ENCODE measurements at places on chromosomes 2 and 18.

- peak; percentile 53 for DNase-seq
Measured at GRCh38 chr2:246489-247144, 17.2 kb downstream of the SH3YL1 start.

DNA sequence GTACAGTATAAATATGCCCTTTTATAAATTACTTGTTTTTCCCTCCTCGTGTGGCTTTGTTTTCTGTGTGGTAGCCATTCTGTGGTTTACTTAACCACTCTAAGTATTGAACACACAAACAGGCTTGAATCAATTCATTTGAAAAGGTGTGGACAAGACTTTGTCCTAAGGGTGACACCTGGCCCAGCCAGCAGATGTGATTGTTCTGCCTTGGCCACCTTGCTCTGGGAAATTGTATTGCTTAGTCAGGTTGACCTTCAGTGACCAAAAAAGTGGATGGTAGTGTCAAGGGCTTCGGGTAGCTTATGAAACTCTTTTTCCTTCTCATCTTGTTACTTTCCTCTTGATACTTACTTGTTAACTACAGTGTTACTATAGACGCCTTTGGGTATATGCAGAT lies 61.9 kb downstream of the DGKD start:
- DNase-seq, result no peak

GRCh38 chr2:25270061-25270460 lies 71.7 kb downstream of the DNMT3A start:
- DNase-seq, result no peak

GRCh38 chr2:67773851-67774250 lies 289.0 kb downstream of the C1D start:
- DNase-seq, result no peak

DNA sequence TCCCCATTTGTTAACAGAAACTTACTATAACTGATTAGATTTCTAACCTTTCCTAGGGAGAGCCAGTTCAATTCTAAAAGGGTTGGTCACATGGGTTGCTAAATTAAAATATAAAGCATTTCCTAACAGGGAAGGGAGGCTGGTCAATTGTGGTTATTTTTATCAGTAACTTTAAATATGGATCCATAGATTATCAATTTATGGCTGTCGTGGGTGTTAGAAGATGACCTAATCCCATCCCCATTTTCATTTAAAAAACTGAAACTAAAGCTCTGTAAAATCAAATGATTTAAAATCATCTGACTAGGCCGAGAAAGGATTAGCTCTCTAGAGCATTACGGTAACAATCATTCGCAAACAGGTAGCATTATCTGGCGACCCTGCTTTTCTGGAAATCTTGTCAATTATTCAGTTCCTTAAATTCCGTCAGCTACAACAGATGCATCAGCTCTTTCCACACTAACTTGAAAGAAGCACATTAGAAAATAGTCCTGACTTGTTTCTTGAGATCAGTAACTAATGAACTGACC lies 953 bp upstream of the HNRNPA3 start:
- DNase-seq, result no peak
